ENCODE measurements at places on chromosomes 1 and 21.

DNA sequence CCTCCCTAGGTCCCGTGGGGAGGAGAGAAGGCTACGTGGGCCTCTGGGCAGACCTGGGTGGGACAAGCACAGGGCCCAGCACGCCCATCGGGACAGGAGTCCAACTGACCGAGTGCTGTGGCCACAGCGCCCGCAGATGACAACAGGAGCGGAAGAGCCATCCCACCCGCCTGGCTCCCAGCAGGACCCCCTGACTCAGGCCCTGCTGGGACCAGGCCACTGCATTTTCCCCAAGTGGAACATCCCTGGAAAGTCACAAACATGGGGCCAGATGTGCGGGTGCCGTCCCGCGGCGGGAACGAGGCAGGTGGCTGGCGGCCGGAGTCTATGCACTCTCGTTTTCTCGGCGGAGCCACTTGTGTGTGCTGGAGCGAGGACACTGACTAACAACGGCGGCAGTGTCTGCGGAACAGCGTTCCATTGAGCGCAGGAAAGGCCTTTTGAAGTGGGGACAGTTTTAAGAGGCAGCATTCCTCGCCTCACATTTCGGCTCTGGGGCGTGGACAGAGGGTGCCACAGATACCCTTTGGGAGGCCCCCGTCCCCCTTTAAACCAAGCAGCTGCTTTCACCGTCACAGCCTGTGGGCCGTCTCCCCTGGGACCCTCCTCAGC, 93.7 kb upstream of the ARHGEF16 start:
- DNase-seq = no peak

GRCh38 chr1:173329726-173330125, 122.6 kb upstream of the TNFSF4 start:
- no peak for DNase-seq

- no peak for DNase-seq
These were observed 80.8 kb downstream of the SLC45A1 start for GRCh38 chr1:8398677-8399076.

GRCh38 chr1:83495560-83495959, 503.4 kb downstream of the TTLL7 start:
- DNase-seq = no peak

GRCh38 chr1:183838221-183838620, 33.3 kb downstream of the RGL1 start:
- no peak for DNase-seq

- no peak for DNase-seq
These were observed 15.9 kb upstream of the DISP1 start for GRCh38 chr1:222798975-222799374.

DNA sequence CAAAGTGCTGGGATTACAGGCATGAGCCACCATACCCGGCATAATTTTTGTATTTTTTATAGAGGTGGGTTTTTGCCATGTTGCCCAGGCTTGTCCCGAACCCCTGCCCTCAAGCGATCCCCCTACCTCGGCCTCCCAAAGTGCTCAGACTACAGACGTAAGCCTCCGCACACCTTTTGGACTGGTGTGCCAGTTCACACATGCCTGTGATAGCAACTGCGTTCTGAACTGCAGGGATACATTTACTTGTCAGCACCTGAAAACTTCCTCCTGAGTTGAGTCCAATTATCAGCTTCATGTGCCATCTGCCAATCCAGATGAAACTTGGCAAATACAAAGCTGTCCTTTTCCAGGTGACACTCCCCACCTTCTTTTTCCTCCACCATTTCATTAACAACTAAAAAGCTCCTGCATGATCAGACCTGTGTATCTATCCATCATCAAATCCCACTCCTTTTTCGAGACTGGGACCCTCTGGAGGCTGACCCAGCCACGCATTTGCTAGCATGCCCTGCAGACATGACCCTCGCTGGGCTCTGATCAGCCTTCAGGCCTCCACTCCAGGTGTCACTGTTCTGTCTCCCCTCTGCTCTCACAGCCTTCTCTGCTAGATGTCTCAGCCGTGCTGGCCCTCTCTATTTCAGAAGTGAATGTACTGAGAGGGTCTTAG, 2.1 kb upstream of the DEGS1 start:
- no peak for DNase-seq

- DNase-seq = no peak
These were observed 195.1 kb downstream of the HHAT start for GRCh38 chr1:210523830-210524229.

GRCh38 chr1:107264561-107264960, 123.7 kb downstream of the NTNG1 start:
- DNase-seq = no peak

GRCh38 chr1:19484798-19485361, 459 bp downstream of the CAPZB start:
- no peak for DNase-seq

GRCh38 chr1:183097438-183098051, 74.3 kb downstream of the LAMC1 start:
- DNase-seq = no peak

DNA sequence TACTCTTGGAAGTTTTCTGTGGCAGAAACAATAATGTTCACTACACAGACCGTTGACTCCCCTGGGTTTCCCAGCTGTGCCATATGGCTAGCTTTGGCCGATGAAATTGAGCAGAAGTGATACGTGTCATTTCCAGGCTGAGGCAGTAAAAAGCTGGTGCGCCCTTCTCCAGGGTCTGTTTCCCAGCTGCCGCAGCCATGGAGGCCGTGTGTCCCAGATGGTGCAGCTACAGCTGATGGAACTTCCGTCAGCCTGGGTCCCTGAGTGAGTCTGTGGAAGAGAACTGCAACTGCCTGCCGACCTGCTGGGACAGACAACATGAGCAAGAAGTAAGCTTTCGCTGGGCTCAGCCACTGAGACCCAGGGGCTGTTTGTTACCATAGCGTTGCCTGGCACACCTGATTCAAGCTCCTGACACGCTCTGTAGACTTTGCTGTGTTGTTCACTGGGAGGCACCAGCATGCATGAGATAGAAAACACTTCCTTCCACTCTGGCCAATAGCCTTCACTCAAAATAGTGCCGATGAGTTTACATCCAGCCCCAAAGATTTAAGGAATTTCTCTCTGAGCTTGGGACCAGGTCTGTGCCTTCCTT, 116.3 kb upstream of the SLC25A33 start:
- DNase-seq = no peak

DNA sequence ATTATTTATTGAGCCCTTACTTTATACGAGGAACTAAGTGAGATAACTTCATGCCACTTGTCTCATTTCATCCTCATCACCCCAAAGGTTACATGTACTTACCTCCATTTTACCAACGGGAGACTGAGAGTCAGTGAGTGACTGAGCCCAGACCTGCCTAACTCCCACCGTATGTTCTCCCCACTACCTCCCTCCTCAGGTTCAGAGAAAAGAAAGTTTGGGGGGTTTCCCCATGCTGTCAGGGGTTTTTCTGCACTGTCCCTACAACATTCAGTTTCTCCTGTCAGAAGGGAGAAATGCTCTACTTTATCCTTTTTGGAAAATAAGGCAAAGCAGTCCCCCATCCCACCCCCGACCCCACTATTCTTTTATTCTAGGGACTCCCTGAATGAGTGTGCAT, 32.9 kb downstream of the FAM78B start:
- no peak for DNase-seq

DNA sequence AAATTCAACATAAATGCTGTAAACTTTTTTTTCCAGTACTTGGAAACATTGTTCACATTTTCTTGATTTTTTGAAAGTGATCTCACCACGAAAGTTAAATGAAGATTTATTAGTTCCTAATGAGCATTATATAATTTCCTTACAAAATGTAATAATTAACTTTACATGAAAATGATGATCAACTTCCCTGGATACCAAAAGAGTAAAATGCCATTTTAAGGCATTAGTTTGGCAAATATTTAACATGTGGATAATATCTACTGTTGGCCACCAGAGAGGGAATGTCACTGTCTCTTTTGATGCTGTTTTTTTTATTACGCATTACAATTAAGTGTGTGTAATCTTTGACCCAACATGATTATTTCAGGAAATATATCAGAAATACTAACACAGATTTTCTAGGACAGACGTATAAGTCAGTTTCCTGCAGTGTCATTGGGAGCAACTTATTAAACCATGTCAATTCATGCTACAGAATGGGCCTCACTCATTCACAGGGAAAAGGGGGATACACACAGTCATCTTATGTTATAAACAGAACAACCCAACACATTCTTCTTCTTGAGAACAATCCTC, 903.9 kb upstream of the ADGRL2 start:
- no peak for DNase-seq

DNA sequence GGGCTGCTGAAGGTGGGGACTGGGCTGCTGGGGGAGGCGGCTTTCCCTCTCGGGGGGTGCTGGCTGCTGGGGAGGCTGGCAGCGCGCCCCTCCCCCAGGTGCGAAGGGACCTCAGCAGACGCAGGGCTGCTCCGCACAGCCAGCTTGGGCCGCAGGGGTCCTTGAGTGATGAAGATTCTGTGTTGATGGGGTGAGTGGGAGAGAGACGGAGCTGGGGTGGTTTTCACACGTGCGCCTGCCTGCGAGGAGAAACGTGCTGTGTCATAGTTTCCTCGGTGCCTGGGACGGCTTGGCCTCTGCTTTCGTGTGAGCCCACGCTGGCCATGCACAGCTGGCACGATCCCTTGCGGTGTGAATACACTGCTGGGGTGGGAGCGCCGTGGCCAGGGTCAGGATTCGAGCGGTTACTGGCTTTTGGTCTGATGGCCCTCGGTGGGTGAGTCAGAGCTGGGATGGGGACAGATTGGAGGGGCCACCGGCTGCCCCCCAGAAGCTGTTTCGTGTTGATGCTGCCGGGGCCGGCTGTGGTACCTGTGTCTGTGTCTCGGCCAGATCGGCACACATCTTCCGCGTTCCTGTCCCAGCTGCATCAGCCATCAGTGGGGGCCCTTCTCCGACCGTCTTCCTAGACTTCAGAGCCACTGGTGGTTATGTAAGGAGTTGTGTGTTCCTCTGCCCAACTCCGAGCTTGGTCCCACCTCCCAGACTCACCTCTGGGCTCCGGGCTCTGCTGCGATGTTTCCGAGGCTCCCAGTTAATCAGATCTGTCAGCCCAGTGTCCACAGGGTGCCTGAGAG, 24.9 kb downstream of the PRKCZ start:
- no peak for DNase-seq

DNA sequence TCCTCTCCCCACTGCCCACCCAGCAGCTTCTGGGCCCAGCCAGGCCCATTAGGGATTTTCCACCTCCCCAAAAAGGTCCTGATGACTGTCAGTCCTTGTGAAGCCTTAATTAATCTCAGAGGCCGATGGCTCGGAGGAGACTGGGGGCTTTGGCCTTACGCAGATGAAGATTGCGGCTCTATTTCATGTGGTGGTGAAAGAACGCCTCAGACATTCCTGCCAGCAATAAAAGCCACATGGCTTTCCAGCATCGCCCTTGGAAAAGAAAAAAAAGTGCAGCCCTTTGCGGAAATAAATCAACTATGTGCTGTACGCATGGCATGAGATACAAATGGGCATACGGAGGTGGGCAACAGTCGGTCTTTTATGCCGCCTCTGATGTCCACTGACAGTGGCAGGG, 6.6 kb upstream of the RUNX3 start:
- DNase-seq = no peak

DNA sequence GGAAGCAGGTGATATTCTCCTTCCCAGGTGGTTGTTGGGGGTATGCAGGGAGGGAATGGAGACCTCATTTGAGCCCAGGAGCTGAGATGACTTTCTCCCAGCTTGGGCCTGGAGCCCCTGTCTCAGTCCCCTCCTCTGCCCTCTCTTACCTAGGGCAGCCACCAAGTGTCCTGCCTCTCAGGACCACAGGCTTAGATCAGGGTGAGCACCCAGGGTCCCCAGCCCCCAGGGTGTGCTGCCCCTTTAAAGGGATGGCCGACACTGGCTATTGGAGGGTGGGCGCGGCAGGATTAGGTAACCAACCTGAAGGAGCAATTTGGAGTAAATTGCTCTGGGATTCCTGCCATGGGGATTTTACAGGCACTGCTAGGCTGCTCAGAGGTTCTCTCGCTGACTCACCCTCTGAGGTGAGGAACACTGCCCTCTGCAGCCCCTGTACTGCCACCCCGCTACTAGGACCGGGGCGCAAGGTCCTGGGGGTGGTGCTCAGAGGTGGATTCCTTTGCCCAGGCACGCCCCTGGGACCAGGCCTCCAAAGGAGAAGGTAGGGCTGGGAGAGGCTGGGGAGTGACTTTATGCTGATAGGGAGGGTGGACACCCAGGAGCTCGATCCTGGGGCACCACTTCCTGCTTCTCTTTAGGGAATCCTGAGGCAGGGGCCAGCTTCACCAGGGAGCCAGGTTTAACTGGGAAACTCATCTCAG, 1.5 kb downstream of the RPS6KA1 start:
- no peak for DNase-seq

All from activated CD4-positive, alpha-beta T cell treated with anti-CD3 and anti-CD28 coated beads for 24 hours (primary cell).